ENCODE measurements at places on chromosomes 7 and 10.

GRCh38 chr7:150998341-150998740 lies 7.5 kb downstream of the NOS3 start:
- DNase-seq = no peak

DNA sequence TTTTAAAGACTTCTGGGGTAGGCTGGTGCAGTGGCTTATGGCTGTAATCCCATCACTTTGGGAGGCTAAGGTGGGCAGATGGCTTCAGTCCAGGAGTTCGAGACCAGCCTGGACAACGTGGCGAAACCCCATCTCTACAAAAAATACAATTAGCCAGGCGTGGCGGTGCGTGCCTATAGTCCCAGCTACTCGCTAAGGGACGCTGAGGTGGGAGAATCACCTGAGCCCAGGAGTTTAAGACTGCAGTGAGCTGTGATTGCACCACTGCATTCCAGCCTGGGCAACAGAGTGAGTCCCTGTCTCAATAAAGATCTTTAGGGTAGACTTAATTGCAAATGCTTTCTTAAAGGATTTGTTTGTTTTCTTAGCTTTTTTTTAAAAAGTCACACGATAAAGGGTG lies 29.3 kb downstream of the PTPN12 start:
- DNase-seq = no peak

DNA sequence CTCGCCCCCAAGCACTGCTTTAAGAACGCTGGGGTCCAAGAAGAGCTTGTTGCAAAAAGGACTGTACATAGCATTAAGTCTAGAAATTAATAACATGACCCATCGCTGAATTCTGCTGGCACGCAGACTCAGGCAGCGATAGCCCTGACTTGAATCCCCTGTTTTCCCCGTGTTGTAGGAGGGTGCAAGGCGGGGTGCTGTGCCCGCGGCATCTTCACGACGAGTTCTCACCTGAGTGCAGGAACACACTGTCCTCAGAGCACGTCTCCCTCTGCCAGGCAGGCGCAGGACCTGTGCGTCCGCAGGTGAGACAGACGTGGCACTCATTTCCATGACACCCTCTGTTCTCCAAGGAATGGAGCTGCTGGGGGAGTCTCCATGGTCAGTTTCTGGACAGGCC lies 243.2 kb downstream of the TCERG1L start:
- no peak for DNase-seq

GRCh38 chr10:102796407-102797176 lies 40.6 kb downstream of the CYP17A1 start:
- no peak for DNase-seq

- DNase-seq = no peak
These were observed 924.5 kb upstream of the MBL2 start for GRCh38 chr10:53697038-53697437.

GRCh38 chr10:69639291-69640195 lies 9.5 kb downstream of the FAM241B start:
- no peak for DNase-seq

DNA sequence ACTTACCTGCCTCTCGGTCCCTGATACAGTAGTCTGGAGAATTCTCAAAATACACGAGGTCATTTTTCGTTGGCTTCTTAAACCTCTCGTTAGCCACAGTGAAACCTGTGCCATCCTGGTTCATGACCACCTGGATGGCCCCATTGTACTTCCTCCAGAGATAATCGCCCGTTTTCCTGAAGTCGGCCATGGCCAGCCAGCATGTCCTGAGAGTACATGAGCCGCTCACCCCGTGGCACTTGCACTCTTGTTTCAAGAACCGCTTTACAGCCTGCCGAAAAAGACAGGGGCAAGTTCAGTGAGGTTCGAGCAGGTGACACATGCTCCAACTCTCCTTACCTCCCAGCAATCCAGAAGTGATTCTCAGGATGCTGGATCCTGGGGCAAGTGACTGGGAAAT lies 25.3 kb downstream of the WNT2 start:
- DNase-seq = no peak

- DNase-seq = no peak
These were observed 767.2 kb downstream of the NXPH1 start for GRCh38 chr7:9200626-9201025.

DNA sequence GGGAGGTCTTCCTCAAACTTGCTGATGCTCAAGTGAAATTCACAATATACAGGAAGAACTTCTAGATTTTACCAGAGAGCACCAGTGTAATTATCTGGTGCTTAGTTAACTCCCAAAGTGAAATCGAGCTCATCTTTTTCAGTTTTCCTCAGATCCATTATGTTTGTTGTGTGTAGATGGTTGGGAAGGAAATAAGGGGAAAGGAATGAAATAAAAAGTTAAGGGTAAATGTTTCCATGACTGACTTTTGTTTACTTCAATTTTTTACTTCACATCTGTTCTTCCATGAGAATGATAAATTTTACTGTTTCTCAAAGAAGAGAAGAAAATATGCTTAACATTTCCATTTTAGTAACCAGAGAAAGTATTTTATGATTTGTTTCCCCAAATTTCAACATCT lies 21.3 kb downstream of the FAM107B start:
- DNase-seq = no peak

GRCh38 chr10:129294944-129295343 lies 172.1 kb upstream of the MGMT start:
- no peak for DNase-seq

DNA sequence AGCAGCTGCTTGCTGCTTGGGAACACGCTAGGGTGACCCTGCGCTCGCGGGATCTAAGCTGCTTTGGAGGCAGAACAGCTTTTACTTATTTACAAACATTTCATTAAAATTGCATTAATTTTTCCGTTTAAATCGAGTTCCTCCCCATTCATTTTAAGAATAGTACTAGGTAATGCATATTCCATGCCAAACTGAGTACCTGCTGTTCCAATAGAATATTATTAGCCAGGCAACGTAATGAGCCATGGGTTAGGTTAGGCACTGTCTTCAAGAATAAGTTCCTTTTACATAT lies 860 bp downstream of the EXOC6 start:
- no peak for DNase-seq

- DNase-seq = no peak
These were observed 9.1 kb downstream of the LOXL4 start for GRCh38 chr10:98258683-98259454.

Measured in activated gamma-delta T cell (primary cell).